ENCODE measurements at places on chromosomes 7 and 10.

DNA sequence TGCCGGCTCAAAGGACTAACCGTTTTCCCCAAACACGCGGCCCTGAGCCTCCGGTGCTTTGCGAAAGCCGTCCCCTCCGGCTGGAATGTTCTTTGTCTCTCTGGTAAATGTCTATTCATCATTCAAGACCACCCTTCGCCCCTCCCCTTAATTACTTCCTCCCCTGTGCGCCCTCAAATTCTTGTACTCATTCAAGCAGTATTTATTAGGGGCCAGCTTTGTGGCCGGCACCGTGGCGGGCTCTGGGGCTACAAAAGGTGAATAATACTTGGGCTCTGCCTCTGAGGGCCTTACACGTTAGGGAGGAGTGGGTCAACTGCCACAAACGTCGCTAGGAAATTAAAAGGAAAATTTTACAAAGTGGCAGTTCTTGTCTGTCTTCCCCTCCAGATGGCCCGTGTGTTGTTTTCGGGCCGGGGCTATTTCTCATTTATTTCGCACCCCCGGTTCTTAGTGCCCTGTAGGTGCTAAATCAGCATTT is 1.5 kb upstream of the MEST start:
- no peak for DNase-seq

DNA sequence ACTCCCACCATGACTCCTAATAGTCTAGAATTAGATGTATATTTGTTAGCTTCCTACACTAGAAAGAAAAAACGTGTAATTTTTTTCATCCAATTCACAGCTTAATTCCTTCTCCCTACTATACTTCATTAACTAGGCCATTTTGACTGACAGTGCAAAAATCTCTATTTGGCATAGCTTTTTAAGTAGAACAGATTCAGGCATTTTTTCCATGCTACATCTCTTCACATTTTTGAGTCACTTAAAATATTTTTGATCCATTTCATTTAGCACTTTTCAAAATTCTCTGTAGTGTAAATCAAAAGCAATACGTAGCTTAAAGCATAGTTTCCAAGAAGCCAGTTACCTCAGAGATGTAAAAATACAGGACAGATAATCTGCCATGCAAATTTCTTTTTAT is 391.1 kb upstream of the NPVF start:
- no peak for DNase-seq

DNA sequence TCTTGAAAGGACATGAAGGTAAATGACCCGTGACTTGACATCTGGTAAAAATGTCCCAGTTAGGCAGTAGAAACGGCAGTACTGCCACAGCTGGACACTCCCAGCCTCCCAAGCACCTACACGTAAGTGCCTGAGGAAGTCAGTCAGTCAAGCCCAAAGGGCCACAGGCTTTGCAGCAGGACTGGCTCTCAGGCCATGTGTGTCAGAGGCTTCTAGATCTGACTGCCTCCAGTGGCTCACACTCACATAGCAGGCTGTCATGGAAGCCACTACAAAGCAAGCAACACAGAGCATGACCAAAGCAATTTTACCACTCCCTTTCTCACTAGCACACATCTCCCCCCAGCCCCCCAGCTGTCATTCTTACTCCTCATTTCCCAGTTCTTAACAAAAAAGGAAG is 17.8 kb upstream of the CCNJ start:
- DNase-seq = no peak

GRCh38 chr7:1969459-1970284 is 263.1 kb downstream of the MAD1L1 start:
- no peak for DNase-seq

GRCh38 chr10:49110684-49111319 is 4.5 kb downstream of the VSTM4 start:
- no peak for DNase-seq

DNA sequence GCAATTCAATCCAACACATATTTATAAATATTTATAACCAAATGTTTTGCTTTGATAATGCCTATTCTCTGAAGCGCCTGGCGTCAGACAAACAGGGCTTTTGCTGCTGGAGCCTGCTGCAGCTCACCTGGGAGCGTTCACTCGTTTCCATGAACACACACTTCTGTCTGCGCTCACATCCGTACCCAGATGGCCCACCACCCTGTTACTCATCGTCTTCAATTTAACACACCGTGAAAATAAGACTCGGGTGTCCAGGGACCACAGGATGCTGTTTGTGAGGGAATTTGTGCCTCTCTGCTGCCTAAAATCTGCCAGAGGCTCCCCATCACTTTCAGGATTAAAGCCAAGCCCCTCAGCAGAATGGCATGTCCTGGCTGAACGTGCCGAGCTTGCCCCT is 74.1 kb downstream of the SLIT1 start:
- no peak for DNase-seq

DNA sequence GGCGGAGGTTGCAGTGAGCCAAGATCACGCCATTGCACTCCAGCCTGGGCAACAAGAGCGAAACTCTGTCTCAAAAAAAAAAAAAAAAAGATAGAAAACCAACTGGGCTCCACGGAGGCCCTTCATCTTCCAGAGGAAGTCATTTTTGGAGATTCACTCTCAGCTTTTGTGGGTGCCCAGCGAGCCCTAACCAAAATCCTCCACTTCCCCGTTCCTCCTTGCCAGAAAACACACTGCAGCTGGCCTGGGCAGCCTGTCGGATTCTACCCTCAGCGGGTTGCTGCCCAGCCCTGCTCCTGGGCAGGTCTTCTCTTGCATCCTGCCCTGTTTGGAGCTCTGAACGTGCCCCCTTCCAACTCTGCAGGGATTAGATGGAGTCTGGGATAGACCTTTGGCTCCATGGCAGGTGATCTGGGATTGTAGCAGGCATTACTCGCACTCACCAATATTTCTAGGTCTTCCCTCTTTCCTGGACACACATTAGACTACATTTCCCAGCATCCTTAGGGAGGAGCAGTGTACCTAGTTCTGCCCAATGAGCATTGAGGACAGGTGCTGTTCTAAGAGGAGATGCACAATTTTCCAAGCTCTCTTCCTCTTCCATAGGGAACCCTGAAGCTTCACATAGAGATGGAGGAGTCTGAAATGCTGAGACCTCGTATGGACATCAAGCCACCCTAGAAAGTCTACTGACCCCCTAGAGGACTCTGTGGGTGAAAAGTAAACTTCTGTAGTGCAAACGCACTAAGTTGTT is 4.6 kb downstream of the GRID2IP start:
- DNase-seq = no peak

DNA sequence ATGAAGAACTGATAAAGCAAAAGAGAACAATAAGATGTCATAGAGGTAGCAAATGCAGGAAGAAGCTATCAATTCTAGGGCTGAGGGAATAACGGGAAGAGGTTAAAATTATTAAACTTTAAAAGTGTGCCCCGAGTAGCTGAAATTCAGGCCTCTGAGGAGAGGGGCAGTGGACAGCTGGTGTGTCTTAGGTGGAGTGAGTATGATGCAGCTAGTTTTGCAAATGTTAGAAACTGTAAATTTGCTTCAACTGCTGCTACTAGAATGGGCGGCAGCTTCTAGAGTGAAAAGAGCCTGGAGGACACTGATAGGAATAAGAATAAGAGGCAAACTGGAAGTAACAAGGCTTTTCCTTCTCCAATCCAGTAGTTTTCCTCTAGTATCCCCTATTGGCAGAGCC is 87.3 kb downstream of the SDHAF3 start:
- no peak for DNase-seq

DNA sequence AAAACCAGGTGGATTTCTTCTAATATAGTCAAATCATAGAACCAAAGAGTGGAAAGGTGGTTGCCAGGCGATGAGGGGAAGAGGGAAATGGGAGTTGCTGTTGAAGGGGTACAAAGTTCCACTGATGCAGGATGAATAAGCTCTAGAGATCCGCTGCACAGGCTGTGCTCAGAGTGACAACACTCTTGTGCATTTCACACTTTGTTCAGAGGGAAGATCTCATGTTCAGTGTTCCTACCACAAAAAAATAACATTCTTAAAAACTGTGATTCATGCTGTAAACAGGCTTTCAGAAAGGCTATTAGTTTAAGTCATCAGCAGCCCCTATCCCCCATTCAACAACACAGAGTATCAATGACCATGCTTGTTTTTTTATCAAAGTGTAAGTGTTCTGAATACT is 213.8 kb downstream of the COBL start:
- DNase-seq = no peak

- DNase-seq = no peak
Measured at GRCh38 chr10:35178331-35178730, 51.7 kb downstream of the CREM start.

DNA sequence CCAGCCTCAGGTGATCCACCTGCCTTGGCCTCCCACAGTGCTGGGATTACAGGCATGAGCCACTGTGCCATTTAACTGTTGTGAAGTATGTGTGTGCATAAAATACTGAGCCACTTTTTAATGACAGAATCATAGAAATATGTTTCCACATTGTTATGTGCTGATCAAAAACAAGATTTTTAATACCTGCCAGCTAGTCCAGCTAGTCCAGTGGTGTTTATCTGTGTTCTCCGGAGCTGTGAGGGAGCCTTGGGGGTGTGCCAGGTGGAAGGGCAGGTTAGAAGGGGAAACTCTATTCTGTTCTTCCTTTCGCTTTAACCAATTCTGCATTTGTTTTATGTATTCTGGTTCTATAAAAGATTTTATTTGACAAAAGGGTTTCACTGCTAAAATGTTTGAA is 7.0 kb downstream of the FAM221A start:
- no peak for DNase-seq

GRCh38 chr7:38518541-38518940 is 112.6 kb downstream of the AMPH start:
- no peak for DNase-seq

DNA sequence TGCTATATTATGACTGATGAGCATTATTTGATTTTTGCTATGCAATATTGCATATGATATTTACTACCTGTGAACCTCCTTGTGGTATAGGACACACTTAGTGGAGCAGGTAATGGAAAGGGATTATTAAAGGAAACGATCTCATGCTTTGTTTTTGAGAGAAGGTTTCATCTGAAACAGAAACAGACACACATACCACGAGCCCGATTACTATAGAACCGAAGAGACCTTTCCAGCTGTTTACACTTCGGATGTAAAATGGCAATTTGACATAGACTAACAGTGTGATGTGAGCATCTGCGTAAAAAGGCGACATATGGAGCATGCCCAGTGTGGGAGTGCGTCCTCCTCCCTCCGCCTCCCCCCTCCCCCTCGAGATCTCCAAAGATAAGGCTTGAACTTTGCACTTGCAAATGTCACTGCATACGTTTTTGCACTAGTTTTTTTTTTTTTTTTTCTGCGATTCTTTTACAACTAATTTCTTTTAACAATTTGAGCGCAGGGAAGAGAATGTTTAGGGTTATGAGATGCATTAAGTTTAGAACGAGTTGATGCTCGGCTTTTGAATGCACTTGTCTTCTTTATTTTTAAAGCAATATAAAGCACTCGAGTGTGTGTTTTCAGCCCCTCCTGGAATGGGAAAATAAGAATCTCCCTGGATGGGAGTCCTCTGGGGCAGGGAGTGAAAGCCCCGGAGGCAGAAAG is 251.0 kb downstream of the NSUN6 start:
- no peak for DNase-seq

- no peak for DNase-seq
Measured at GRCh38 chr7:44604941-44605340, 1.5 kb upstream of the OGDH start.

GRCh38 chr7:42694894-42695507 is 216.9 kb downstream of the C7orf25 start:
- no peak for DNase-seq

DNA sequence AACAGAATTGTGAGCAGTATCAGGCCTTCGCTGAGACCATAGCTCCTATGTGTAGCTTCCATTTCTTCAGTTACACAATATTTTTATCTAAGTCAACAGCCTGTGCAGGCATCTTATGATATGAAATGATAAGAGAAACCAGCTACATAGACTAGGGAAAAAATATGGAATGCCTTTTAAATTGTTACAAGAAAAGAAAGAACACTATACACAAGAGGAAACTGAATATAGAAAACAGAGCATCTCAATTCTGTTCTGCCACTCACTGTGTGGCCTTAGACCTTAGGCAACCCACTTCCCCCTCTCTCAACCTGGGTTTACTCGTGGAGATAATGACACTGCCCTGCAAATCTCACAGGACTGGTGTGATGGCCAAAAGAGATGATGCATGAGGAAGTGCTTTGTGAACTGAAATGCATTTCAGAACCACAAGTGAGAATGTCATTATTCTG is 132.9 kb downstream of the LRRN3 start:
- DNase-seq = no peak

DNA sequence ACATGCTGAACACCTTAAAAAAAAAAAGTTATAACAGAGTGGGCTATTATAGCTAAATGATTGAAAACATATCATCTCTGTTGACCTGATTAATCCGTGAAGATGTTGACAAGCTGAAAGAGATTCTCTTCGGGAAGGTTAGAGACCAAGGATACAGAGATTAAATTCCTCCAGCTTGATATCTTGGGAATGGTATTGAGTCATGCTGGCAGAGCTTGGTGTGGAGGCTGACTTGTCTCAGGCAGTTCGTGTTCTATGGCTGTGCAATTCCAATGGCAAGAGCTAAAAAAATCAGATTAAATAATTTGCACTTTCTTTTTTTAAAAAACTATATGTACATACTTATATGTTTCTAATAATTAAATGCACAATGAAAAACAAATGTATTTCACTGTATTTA is 24.9 kb upstream of the CACNA2D1 start:
- DNase-seq = no peak

GRCh38 chr7:134705716-134706115 is 59.1 kb downstream of the BPGM start:
- DNase-seq = no peak

GRCh38 chr10:21502348-21502740 is 23.1 kb downstream of the SKIDA1 start:
- no peak for DNase-seq

GRCh38 chr7:19713676-19714075 is 4.8 kb upstream of the POLR1F start:
- no peak for DNase-seq

DNA sequence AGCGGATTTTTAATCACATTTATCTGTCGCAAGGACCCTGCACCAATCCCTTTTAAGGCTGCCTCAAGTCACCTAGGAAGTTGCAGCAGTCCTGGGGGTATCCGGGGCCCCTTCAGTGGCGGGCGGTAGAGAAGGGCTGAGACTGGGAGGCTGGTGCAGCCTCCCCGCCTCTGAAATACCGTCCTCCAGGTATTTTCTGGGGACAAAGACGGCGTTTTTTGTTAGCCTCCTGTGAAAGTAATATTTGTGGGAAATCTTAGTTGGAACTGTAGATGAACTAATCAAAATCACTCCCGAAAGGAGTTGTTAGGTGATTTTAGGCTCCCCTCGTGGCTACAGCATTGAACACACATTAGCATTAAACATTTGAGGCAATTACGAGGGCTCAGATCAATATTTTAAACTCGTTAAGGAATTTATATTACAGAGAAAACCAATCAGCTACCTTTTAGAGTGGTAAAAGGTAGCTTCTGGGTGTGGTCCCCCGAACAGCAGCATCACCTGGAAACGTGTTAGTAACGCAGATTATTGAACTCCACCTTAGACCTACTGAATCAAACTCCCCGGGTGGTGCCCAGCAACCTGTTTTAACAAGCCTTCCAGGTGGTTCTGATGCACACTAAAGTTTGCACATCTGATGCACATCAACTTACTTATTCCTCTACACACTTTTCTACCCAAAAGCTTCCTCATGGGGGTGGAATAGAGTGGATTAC is 530 bp upstream of the ANXA7 start:
- DNase-seq = no peak

- DNase-seq = no peak
Measured at GRCh38 chr7:79340212-79340611, 113.3 kb downstream of the MAGI2 start.

All from activated T-helper 1 cell treated with anti-CD3 and anti-CD28 coated beads, Interleukin-2, amount 50 U/mL, for 16 hours (primary cell).